ENCODE measurements at places on chromosomes 5 and 9. TPM values are rescaled to one million over a fixed set of nuclear protein-coding genes. Genes with fewer than 3 reads are reported as not detected.

The C9orf50 gene
- total RNA-seq: not detected

The ARRDC1 gene
- 16.2 TPM for total RNA-seq

The ENTPD8 gene
- not detected for total RNA-seq

The ADAMTSL2 gene
- 6.0 TPM for total RNA-seq

The DELE1 gene
- 125 TPM for total RNA-seq

The REEP2 gene
- 6.6 TPM for total RNA-seq

The PPP3R2 gene
- not detected for total RNA-seq

The IFNB1 gene
- total RNA-seq: not detected

The CORO2A gene
- 0.14 TPM for total RNA-seq

The LCP2 gene
- total RNA-seq: 3.9 TPM

GRCh38 chr9:27664121-27664779 lies 91.0 kb upstream of the C9orf72 start:
- DNase-seq: no peak

DNA sequence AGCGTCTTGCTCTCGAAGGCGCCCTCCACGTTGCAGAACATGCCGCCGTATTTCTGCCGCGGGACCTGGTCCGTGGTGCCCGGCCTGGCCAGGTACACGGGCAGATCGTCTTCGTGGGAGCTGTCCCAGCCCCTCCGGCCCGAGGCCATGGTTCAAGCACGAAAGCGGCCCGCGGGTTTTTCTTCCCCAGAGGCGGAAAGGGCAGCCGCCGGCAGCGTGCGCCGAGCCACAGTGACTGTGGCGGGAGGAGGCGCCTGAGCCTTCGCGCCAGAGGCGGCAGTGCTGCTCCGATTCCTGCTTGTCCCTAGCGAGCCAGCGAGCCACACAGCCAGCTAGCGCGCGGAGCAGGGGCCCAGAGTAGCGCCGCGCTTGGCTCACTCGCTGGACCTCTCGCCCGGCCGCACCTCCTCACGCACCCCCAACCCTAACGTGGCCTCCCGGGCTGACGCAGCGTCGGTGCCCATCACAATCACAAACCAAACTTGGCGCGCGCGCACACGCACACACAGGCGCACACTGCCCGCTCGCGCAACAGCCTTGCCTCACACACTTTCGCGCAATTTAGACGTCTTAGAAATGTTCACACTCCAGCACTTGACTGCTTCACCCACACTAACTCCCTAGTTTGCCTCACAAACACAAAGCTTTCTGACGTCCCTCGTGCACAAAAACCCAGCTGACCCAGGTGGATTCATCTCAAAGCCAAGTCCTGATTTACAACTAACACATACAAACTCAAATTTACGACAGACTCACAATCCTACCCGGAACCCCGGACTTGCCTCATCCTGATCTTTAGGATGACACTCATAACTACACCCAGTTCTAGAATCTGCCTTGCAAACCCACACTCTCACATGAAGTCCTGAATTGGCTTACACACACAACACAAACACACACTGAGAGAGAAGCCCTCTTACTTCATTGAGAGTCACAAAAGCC lies at the start of gene DPYSL3:
Gene DPYSL3, minus strand, starts transcription at position 359 of the 942 bp plus-strand sequence. Its CDS starts 210 bp downstream, at position 149.
- DNase-seq: peak; percentile 74

- DNase-seq: no peak
Observed at GRCh38 chr9:5874048-5874447, 16.6 kb upstream of the MLANA start.

DNA sequence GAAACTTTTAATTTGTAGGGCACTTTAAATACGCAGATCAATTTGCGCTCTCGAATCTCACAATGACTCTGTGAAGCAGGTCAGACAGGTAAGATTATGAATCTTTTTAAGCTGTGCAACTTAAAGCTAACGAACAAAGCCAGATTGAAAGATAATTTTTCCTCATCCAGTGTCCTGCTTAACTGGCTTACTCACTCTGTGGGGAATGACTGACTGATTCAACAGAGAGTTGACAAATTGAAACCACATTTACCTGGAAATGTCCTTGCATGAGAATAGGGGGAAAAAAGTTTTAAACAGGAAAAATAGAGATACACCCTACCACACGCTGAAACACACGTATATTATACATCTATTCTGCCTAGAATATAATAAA lies 187.9 kb downstream of the MAN2A1 start:
- DNase-seq: no peak

- DNase-seq: no peak
Observed at GRCh38 chr5:116518423-116518822, 56.2 kb downstream of the SEMA6A start.

GRCh38 chr5:27124590-27124989 lies 86.2 kb upstream of the CDH9 start:
- DNase-seq: no peak

GRCh38 chr9:78865737-78866136 lies 568.8 kb downstream of the PSAT1 start:
- no peak for DNase-seq

DNA sequence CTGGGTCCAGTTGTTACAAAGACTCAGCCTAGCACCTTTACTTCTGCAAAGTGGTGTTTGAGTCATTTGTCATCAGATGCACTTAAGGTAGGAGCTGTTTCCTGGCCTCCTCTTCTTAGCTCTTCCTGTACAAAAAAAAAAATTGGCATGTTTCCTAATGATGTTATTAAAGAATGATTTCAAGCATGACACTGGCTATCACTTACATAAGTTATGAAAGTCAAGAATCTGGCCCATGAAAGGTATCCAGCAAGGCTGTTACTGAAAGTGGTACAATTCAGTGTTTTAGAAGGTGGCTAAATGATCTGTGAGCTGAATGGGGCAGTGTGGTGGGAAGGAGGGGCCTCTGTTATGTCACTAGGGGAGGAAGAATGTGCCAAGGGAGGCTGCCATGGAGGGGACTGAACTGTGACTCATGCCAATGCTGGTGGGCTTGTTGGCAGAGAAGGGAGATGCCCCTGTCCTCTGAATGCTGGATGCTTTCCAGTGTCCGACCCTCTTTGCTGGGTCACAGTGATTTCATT lies 175.1 kb upstream of the MAP1B start:
- no peak for DNase-seq

- DNase-seq: no peak
Observed at GRCh38 chr9:14309403-14309802, 4.5 kb downstream of the NFIB start.

- no peak for DNase-seq
Observed at GRCh38 chr5:34844999-34845398, 6.0 kb downstream of the TTC23L start.

GRCh38 chr9:92496396-92497176 lies 14.3 kb upstream of the ASPN start:
- no peak for DNase-seq

- peak; percentile 55 for DNase-seq
Observed at GRCh38 chr9:63817622-63818518, 1467.1 kb downstream of the FOXD4L5 start.

DNA sequence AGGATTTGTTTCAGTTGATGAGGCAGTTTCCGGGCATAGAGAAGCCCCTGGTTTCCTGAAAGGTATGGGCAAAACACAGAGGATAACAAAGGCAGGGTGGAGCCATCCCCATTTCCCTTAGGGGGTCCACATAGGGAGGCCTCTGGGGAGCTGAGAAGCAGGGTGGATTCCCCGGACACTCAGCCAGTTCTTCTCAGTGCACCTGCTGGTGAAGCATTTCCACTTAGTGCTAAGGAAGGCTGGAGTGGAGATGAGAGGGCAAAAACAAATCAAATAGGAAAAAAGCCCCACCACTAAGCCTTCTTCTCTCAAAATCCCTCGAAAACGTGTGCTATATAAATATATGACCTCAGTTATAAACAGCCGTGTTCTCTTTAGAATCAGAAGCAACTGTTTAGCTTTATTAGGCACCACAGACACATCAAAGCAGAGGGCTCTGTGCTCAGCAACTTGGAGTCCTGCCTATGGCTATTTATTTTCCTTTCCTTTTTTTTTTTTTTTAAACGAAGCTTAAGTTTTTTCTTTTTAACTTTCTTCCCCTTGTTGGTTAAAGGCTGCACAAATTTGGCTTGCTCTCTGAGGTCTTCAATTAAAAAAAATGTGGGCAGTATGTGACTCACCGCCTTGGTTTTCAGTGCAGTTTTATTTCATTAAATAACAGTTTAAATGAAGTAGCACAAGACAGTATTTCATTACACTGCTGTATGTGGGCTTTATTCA lies 67.7 kb downstream of the PRDM6 start:
- no peak for DNase-seq

DNA sequence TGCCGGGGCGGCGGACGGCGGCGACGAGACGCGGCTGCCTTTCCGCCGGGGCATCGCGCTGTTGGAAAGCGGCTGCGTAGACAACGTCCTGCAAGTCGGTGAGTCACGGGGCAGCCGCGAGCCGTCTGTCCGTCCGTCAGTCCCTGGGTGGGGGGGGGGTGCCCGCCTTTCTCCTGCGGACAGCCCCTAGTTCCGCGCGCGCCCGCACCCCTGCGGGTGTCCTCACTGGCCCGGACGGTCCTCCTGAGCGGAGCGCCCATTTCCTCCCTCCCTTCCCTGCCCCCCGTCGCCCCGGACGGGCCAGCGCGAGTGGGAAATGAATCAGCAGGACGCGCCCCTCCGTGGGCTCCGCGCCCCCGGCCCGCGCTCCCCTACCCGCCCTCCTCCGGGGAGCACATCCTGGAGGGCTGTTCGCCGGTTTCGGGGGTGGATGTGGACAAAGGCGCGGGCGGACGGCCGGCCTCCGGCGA lies 828 bp downstream of the ZSWIM6 start:
- DNase-seq: peak; percentile 47

GRCh38 chr5:122173474-122174415 lies 44.4 kb downstream of the ZNF474 start:
- no peak for DNase-seq

GRCh38 chr5:84032324-84032723 lies 311.7 kb upstream of the HAPLN1 start:
- no peak for DNase-seq

- no peak for DNase-seq
Observed at GRCh38 chr5:96933764-96934707, 1.8 kb upstream of the LNPEP start.

- no peak for DNase-seq
Observed at GRCh38 chr9:127214421-127215267, 49.9 kb upstream of the GARNL3 start.

- DNase-seq: no peak
Observed at GRCh38 chr5:84292000-84292642, 92.6 kb downstream of the EDIL3 start.

GRCh38 chr5:174837919-174838902 lies 113.8 kb downstream of the MSX2 start:
- no peak for DNase-seq

GRCh38 chr5:84696651-84697050 lies 312.0 kb upstream of the EDIL3 start:
- DNase-seq: no peak

DNA sequence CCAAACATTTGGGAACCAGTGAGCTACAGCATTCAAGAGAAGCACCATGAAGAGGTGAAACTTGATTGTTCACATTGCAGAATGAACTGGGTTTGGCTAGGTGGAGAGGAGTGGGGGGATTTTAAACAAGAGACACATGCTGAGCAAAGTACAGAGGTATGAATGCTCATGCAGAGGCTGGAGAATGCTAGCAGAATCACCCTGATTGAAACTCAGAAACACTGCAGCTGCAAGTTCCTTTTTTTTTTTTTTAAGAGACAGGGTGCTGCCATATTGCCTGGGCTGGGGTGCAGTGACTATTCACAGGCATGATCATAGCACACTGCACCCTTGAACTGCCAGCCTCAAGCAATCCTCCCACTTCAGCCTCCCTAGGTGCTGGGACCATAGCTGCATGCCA lies 35.1 kb downstream of the DENND1A start:
- DNase-seq: no peak

- DNase-seq: no peak
Observed at GRCh38 chr5:113190347-113190746, 213.7 kb downstream of the DCP2 start.

GRCh38 chr9:75188756-75189155 lies 100.4 kb downstream of the OSTF1 start:
- DNase-seq: no peak

- DNase-seq: no peak
Observed at GRCh38 chr5:56039985-56040384, 45.2 kb upstream of the IL6ST start.

GRCh38 chr5:5979377-5979760 lies 399.0 kb downstream of the MED10 start:
- no peak for DNase-seq

All from left ventricle myocardium inferior (tissue), 1 donor.